ENCODE measurements at places on chromosomes 5 and 9. TPM values are rescaled to one million over a fixed set of nuclear protein-coding genes. Genes with fewer than 3 reads are reported as not detected.

DNA sequence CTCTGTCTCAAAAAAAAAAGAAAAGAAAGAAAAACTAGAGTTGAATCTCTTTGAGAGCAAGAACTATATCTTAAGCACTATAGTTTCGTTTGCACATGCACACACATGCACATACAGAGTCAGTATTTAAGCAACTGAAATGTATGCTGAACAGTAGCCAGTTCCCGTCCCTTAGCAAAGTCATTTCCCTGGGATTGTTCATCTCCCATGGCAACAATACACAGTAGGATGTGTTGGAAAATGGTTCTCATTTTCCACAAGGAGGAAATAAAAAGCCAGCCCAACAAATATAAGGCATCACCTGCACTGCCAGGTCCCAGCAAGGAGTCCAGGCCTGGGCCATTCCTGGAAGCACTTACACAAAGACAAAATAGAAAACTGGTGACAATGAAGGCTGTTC lies 4.2 kb upstream of the ZNF346 start:
- H3K27me3 ChIP-seq: no peaks in the 10 kb centered on the region
- peaks cover 3% of the 10 kb centered on the region for H3K4me1 ChIP-seq
- H3K4me3 ChIP-seq: no peak overlapping the region
- DNase-seq: no peak
- no peak overlapping the region for H3K27ac ChIP-seq

DNA sequence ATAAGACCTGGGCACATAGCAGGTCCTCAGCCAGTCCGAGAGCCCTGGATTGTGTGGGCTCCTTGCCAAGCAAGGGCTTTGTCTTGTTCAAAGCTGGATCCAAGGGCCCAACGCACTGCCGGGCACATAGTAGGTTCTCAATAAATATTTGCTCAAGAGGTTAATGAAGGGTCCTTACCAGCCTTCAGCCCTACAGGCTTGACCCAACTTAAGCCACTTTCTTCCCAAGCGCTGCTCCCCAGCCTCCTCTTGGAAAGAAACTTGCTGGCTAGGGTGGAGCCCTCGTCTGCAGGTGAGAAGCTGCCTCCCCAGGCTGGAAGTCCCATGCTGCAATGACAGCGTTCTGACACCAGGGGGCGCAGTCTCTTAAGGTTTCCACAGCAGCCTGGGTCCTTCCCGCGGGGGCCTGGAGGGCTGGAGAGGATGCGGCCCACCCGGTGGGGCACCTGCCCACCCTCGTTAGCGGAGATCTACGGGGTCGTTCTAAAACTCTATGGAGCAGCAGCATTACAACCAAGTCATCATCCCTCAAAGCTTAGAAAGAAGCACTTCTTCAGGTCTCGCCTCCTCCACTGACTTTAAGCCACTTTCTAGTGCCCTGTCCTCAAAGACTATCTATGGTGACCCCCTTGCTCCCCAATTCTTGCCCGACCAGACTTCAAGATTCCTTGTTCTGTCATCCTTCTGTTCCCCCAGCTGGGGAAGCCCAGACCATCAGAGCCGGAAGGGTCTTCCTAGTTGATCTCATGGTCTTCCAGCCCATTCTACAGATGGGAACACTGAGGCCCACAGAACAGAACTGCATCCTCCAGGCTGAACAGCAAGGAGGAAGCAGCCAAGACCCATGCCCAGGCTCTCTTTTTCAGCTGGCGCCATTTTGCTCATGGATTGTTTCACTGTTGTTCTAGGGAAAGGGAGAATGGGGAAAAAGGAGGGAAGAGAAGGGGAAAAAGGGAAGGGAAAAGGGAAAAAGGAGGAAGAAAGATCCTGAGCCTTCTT lies 115.4 kb downstream of the LHX2 start:
- H3K4me3 ChIP-seq: no peak overlapping the region
- no peaks in the 10 kb centered on the region for H3K4me1 ChIP-seq
- no peak overlapping the region for H3K27ac ChIP-seq
- no peaks in the 10 kb centered on the region for H3K36me3 ChIP-seq
- peaks cover 43% of the 10 kb centered on the region for H3K27me3 ChIP-seq

GRCh38 chr9:97943308-97943855 lies 5.4 kb upstream of the HEMGN start:
- DNase-seq: no peak
- peaks cover 63% of the 10 kb centered on the region for H3K27me3 ChIP-seq
- no peaks in the 10 kb centered on the region for H3K4me1 ChIP-seq
- H3K4me3 ChIP-seq: no peak overlapping the region

DNA sequence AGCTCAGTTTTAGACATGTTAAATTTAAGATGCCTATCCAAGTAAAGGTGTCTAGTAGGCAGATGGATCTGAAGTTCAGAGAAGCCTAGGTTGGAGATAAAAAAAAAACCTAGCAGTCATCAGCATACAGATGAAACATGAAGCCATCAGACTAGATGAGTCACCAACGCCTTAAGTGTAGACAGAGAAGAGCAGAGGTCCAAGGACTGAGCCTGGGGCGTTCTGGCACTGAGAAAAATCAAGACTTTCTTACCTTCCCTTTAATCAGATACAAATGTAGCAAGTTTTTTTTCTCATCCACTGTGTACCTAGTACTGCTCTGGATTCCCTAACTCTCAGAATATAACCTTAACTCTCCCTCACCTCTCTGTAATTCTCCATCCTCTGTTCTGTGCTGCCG lies 97.3 kb downstream of the SIL1 start:
- H3K27me3 ChIP-seq: no peaks in the 10 kb centered on the region
- H3K4me3 ChIP-seq: no peak overlapping the region
- DNase-seq: no peak
- H3K36me3 ChIP-seq: peaks cover 6% of the 10 kb centered on the region
- peaks cover 32% of the 10 kb centered on the region for H3K4me1 ChIP-seq

DNA sequence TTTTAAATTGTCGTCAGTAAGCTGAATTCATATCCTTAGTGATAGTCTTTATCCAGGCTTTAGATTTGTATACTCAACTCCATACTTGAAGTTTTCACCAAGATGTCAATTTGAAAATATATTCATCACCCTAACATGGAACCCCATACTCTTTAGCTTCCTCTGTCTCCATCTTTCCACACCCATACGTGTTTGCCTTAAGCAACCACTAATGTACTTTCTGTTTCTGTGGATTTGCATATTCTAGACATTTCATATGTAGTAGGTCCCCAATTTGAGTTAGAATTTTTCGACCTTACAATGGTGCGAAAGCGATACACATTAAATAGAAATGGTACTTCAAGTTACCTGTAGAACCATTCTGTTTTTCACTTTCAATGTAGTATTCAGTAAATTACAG lies 65.2 kb downstream of the NSD1 start:
- no peak for DNase-seq
- no peak overlapping the region for H3K27ac ChIP-seq
- H3K4me1 ChIP-seq: no peaks in the 10 kb centered on the region
- H3K36me3 ChIP-seq: peaks cover 36% of the 10 kb centered on the region

Gene RNF183
- total RNA-seq: 0.77 TPM

Gene FOXD4L5
- total RNA-seq: not detected

Gene DRD1
- 0.17 TPM for total RNA-seq
